ENCODE measurements at places on chromosomes 11 and 22. TPM values are rescaled to one million over a fixed set of nuclear protein-coding genes. Genes with fewer than 3 reads are reported as not detected.

FOLR1 gene
- total RNA-seq = not detected

HPS5 gene
- total RNA-seq = 57.0 TPM

GRCh38 chr11:19519912-19520641 is 192.6 kb upstream of the NAV2 start:
- no peak for DNase-seq

- no peak for DNase-seq
These were observed 767.3 kb downstream of the FAM181B start for GRCh38 chr11:81966340-81966739.

- DNase-seq = no peak
These were observed 16.1 kb upstream of the PRSS23 start for GRCh38 chr11:86784241-86784681.

- no peak for DNase-seq
These were observed 248.1 kb downstream of the CNTN5 start for GRCh38 chr11:99268886-99269285.

GRCh38 chr22:35323305-35323704 is 23.6 kb downstream of the TOM1 start:
- no peak for DNase-seq

DNA sequence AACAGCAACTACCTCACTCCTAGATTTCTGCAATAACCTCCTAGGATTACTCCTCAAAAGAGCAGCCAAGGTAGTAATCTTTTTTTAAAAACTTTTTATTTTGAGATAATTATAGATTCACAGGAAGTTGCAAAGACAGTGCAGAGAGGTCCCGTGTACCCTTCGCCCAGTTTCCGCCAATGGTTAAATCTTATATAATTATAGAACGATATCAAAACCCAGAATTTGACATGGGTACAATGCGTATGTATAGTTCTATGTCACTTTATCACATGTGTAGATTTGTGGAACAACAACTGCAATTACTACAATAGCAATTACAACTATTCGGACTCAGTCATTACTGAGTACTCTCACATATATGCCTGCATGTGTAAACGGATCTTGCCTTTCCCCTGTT is 94.8 kb upstream of the APOA1 start:
- no peak for DNase-seq

DNA sequence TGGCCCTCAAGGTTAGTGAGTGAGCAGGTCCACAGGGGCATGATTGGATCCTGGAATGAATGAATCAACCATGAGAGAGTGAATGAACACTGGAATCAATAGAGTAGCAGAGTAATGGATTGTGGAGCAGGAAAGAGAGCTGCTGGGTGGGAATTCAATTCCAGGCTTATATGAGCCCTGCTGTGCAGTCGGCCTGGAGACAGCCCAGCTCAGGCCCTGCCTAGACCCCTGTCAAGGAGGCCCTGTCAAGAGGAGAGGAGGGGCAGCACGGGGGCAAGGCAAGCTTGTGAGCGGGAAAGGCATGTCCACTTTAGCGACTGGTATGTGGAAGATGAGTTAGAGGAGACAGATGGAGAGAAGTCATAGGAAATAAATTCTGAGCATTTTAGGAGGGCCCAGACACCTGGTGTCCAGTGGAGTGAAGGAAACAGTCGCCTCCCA is 1.3 kb upstream of the FOLR1 start:
- DNase-seq = no peak

DNA sequence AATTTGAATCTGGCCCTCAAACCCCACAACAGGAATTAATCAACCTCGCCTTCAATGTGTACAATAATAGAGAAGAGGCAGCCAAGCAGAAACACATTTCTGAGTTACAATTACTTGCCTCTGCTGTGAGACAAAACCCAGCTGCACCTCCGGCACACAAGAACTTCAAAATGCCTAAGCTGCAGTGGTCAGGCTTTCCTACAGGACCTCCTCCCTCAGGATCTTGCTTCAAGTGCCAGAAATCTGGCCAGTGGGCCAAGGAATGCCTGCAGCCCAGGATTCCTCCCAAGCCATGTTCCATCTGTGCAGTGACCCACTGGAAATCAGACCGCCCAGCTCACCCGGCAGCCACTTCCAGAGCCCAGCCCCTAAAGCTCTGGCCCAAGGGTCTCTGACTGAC is 3.4 kb upstream of the NDUFC2 start:
- no peak for DNase-seq

- no peak for DNase-seq
These were observed 20.4 kb downstream of the CDPF1 start for GRCh38 chr22:46229701-46230100.

- no peak for DNase-seq
These were observed 12.7 kb upstream of the TNNT3 start for GRCh38 chr11:1906611-1907423.
